Activated naive CD4-positive, alpha-beta T cell (primary cell): ENCODE measurements at places on chromosomes 5 and 9.

GRCh38 chr9:115957585-115957984, 196.0 kb upstream of the PAPPA start:
- no peak for DNase-seq

DNA sequence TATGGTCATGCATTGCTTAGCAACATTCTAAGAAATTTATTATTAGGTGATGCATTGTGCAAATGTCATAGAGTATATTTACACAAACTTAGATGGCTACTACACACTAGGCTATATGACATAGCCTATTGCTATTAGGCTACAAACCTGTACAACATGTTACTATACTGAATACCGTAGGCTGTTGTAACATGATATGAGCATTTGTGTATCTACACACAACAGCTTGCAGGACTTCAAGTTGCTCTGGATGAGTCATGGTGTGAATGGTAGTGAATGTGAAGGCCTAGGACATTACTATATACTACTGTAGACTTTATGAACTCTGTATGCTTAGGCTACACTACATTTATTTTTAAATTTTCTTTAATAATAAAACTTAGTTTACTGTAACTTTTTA, 107.2 kb upstream of the MAMDC2 start:
- no peak for DNase-seq

- DNase-seq: no peak
Measured at GRCh38 chr5:178466342-178466741, 123.9 kb downstream of the COL23A1 start.

GRCh38 chr5:142426129-142427014, 101.6 kb upstream of the SPRY4 start:
- no peak for DNase-seq

DNA sequence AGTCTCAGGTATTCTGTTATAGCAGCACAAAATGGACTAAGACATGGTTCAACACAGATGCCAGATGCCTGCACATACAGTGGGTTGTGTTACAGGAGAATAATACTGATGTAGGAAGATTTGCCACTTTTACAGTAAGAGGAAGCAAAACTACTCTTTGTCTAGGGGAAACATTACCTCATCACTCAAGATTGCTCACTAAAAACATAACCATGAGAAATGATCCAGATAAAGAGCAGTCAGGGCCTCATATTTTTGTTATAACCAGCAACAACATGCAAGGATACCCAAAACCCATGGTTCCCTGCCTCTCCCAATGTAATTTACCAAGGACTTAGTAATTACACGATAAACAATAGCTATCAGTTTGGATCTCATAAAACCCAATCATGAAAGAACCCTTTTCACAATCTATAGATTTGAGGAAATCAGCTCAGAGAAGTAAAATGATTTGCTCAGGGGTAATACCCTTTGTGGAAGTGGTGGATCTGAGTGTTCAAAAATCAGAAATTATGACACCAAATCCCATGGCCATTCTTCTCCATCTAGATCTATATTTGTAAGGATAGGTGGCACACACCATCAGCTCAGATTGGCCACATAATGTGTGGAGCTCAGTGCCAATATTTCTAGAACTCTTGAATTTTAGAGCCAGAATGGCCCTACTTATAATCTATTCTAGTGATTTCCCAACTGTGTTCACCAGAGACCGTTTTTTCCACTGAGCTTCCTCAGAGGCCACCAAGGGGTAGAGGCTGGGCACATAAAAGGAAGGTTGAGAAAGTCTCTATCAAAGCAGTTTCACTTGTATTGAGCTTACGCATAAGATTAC, 27.8 kb downstream of the DPYSL3 start:
- no peak for DNase-seq

GRCh38 chr5:147732291-147732883, 50.1 kb downstream of the JAKMIP2 start:
- DNase-seq: no peak

- no peak for DNase-seq
Measured at GRCh38 chr5:36606428-36607113, at the start of gene SLC1A3. Gene SLC1A3, plus strand, starts transcription at chr5:36606606. Its CDS starts 1,818 bp downstream, at chr5:36608424.

DNA sequence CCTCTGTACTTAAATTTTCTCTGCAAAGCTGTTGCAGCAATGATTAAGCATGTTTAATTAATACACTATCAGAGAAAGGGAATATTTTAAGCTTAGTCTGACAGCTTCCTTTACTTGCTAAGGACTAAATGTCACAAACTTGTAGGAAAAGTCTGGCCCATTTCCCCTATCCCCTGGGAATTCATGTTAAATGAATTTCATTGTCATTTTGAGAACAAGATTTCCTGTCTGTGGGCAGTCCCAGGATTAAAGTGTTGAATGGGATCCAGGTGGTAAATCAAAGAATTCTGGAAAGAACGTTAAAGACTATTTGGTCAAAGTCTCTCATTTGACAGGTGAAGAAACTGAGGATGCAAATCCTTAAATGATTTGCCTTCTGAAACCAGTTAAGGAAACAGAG, 214.8 kb downstream of the MPDZ start:
- no peak for DNase-seq

GRCh38 chr9:90165281-90165680, 477.3 kb downstream of the DIRAS2 start:
- DNase-seq: no peak

GRCh38 chr5:83426855-83427254, 44.7 kb upstream of the VCAN start:
- no peak for DNase-seq

DNA sequence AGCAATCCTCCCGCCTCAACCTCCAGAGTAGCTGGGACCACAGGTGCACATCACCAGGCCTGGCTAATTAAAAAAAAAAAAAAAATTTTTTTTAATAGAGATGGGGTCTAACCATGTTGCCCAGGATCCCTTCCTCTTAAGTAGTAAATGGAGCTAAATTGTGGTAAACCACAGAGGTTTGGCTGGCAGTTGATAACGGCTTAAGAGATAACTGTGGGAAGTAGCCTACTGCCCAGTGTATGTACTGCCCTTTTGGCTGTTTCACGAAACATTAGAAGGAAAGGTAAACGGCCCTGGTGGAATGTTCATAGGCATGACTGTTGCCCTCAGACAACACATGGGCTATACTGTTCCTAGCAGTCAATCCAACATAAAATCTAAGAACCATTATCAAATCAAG, 44.4 kb downstream of the HMGCR start:
- no peak for DNase-seq

- DNase-seq: no peak
Measured at GRCh38 chr9:99807956-99808355, 13.7 kb upstream of the NR4A3 start.

DNA sequence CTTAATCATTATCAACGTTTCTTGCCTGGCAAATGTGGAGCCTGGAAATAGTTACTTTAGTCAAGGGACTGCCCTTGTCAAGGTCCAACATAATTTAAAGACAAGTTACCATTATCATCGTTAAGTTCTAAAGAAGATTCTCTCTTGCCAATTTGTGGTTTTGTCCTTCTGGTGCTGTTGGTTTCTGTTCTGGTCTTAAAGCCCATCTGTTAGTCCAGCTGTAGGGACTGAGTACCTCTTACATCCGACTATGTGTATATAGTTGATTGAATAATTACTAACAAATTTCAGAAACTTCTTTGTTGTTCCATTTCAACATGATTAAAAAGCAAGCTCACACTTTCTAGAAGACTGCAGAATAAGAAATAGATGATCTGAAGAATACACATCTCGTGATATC, 1854.9 kb downstream of the MAT2B start:
- DNase-seq: no peak

DNA sequence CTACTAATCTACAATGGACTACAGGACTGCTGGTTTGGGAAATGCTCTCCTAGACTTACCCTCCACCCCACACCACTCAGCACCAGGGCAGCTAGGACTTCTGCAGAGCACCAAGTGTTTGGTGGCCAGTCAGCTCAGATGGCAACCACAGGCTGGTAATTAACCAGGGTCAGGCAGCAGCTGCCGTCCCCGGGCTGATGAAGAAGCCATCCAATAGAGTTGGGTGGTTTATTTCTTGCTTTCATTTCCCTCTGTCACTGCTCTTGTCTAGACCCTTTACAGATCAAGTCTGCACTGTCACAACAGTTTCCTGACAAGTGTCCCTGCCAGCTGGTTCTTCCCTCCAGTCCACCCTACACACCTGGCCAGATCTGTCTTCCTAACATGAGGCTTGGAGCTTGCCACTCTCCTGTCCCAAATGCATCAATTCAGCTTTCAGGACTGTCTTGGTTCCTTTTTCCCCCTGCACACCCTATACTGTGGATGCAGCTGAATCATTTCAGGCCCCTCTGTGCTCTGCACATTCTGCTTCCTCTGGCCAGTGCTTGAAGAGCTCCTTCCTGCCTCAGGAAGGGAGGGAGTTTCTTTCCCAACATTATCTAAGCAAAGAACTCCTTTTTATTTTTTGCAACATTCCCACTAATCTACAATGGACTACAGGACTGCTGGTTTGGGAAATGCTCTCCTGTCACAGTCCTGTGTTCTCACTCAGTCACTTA, 30.2 kb upstream of the HSPA9 start:
- DNase-seq: no peak

DNA sequence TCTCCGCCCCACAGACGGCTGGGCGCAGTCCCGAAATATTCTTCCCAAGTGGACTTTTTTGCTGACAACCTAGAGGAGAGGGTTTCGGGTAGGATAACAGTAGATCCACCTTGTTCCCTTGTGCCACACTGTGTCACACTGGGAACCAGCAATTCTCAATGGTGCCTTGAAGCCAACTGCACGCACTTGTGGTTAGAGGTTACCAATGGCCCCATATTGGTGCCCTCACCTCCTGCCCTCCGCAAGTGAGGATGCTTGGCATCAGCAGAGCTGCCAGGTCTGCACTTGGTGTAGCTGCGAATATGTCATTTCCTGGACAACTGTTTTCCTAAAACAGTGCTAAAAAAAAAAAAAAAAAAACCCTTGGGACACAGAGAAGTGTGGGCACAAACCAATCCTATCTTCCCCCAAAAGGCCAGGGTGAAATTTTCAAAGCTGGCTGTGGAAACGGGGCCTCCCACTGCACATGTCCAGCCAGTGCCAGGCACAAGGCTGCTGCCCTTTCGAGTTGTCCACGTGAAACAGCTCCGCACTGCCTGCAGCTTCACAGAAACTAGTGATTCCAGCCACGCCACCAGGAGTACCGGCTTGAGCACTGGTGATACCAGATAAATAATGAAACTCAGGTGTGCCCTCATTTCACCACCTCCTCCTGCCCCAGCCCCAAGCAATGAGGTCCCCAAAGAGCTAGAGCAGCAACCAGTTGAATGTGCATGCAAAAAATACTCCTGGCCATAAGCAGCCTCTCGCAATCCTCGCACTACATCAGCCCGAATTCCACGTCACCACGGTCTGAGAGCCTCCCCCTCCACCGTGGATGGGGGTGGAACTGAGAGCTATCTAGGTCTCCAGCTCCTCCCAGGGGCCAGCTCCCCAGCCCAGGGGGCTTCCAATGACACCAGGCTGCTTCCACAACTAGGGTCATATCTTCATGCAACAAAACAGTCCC, 51.2 kb downstream of the USP20 start:
- DNase-seq: peak; percentile 18

DNA sequence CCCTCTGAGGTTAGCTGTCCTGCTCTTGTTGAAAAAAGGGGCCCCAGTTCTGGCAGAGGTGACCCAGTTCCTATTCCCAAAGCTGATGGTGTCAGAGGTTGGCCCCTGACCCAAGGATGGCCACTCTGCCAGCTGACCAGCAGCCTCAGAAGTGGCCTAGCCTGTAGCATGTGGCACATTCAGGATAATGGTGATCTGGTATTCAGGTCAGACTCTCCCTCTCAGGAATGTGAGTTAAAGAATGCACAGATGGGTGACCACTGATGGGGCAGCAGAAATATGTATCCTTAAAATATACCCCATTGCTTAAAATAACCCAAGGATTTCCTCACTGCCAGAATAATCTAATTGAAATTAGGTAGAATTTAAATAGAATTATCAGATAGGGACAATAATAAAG, 369.2 kb downstream of the SEMA5A start:
- no peak for DNase-seq

GRCh38 chr5:2857837-2858236, 106.4 kb upstream of the IRX2 start:
- DNase-seq: no peak

GRCh38 chr5:64018966-64019365, 56.7 kb upstream of the HTR1A start:
- DNase-seq: no peak

- no peak for DNase-seq
Measured at GRCh38 chr5:113682497-113683136, 169.1 kb downstream of the YTHDC2 start.

- DNase-seq: no peak
Measured at GRCh38 chr5:147906326-147907095, at the start of gene C5orf46. Gene C5orf46, minus strand, starts transcription at chr5:147906538. Its CDS starts 37 bp downstream, at chr5:147906501.

- DNase-seq: no peak
Measured at GRCh38 chr5:124644138-124644537, 102.3 kb downstream of the ZNF608 start.

GRCh38 chr5:168106008-168106761, 185.3 kb upstream of the WWC1 start:
- DNase-seq: no peak

GRCh38 chr5:40984884-40985283, 75.6 kb downstream of the C7 start:
- DNase-seq: no peak
